H4 (cell line): ENCODE measurements at places on chromosomes 5 and 9. TPM values are rescaled to one million over a fixed set of nuclear protein-coding genes. Genes with fewer than 3 reads are reported as not detected.

Gene GTF3C4
- total RNA-seq = 11.4 and 12.4 TPM in 2 replicates

Gene GABRA6
- total RNA-seq = 0.14 TPM in 1 of 2 replicates, not detected in the other

Gene FAM81B
- 0.23 TPM in 1 of 2 replicates, not detected in the other for total RNA-seq

- no peak for DNase-seq
Observed at GRCh38 chr9:94182532-94182931, 76.6 kb upstream of the ZNF169 start.

- DNase-seq = no peak
Observed at GRCh38 chr5:157212307-157212706, 31.7 kb downstream of the ITK start.

- DNase-seq = no peak
Observed at GRCh38 chr5:142845402-142845921, 75.3 kb downstream of the ARHGAP26 start.

DNA sequence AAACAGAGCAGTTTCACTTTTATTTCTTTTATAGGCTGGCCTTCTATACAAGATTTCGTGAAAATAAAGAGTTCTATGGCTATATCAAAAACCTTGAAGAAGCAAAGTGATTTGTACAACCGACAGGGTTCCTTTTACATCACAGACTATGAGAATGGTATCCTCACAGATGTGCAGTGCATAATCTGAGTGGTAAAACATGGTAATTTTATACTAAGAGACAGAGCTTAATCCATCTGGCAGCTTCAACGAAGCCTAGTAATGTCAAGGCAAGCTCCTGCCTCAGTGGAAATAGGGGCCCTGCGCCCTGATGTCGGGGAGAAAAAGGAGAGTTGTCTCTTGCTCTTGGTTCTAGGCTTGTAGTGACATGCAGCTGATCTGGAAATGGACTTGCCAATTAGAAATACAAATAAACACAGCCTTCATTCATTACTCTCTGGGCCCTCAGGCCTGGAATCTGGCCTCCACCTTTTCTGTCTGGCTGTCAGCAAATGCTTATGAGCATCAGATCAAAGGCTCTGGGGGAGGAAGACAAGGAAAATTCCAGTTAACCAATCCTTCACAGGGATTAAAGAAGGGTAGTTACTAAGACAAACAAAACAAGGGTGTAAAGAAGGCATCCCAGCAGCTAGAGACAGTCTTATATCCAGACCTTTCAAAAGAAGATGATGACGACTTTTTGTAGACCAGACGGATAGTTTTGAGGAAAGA lies 33.6 kb upstream of the TRIM32 start:
- DNase-seq = no peak

Gene RASGRF2
- total RNA-seq = 5.0 and 7.4 TPM in 2 replicates

- no peak for DNase-seq
Observed at GRCh38 chr9:101860920-101861319, 122.5 kb upstream of the GRIN3A start.

DNA sequence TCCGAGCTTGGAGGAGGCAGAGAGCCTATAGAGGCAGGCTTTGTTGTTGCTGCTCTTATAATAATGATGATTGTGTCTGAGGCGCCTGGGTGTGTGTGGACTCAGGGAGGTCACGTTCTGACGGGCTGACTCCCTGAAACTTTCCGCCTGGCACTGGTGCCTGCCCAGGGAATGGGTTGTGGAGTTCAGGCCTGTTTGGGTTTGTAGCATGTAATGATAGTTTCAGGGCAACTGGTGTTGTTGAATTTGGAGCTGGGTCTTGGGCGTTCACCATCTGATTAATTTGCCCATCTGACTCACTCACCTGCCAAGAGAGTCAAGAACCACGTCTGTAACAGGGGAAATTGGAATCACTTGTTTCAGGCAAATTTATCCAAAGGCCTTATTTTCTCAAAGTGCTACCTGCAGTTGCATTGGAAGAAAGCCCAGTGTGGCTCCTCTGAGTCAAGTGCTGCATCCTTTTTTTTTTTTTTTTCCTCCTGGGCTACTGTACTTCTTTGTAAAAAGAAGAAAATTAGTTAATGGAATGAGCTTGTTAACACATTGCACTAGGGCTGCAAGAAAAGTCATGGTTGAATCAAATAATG lies 386.5 kb downstream of the GADD45G start:
- DNase-seq = no peak

Gene CREBRF
- total RNA-seq = 4.4 and 7.2 TPM in 2 replicates

GRCh38 chr9:113476511-113476916 lies 13.0 kb downstream of the RGS3 start:
- no peak for DNase-seq

- no peak for DNase-seq
Observed at GRCh38 chr5:128551476-128551875, 13.4 kb upstream of the FBN2 start.

GRCh38 chr5:98320343-98320742 lies 453.1 kb upstream of the RGMB start:
- no peak for DNase-seq

Gene GMCL2
- not detected in 2 replicates for total RNA-seq

- no peak for DNase-seq
Observed at GRCh38 chr5:63822614-63823013, 139.6 kb downstream of the HTR1A start.

DNA sequence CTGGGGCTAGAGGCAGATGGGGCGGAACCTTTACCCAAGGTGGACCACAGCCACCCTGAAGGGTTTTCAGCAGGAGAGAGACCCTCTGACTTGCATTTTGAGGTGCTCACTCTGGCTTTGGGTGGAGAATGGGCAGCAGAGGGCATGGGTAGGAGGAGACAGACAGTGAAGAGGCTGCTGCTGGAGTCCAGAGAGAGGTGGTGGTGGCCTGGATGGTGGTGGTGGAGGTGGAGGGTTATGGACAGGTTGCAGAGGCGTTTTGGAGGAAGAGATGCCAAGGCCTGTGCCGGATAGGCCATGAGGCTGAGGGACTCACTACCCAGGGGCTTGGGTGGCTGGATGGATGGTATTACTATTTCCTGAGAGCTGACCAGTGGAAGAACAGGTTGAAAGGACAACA lies 46.1 kb upstream of the CDKN2AIPNL start:
- DNase-seq = no peak

- no peak for DNase-seq
Observed at GRCh38 chr9:124693403-124693802, 77.7 kb downstream of the NR6A1 start.

Gene PLAC8L1
- not detected in 2 replicates for total RNA-seq

DNA sequence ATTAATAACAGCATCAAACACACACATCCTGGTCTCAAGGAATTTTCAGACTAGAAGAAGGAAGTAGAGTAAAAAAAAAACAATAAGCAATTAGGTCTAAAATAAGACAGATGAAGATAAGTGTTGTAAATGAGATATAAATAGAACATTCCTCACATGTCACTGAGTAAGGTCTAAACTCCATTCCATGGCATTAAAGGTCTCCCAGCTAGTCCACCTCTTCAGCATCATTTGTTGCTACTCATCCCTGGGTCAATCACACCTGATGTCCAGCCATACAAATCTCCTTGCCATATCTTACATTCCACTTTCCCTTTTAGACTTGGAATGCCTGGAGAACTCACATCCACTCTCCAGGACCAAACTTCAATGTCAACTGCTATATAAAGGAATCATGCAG lies 214.1 kb upstream of the KLF4 start:
- DNase-seq = no peak

GRCh38 chr5:177382423-177383029 lies 1.7 kb upstream of the SLC34A1 start:
- DNase-seq = no peak

Gene ETF1
- total RNA-seq = 163 and 179 TPM in 2 replicates

DNA sequence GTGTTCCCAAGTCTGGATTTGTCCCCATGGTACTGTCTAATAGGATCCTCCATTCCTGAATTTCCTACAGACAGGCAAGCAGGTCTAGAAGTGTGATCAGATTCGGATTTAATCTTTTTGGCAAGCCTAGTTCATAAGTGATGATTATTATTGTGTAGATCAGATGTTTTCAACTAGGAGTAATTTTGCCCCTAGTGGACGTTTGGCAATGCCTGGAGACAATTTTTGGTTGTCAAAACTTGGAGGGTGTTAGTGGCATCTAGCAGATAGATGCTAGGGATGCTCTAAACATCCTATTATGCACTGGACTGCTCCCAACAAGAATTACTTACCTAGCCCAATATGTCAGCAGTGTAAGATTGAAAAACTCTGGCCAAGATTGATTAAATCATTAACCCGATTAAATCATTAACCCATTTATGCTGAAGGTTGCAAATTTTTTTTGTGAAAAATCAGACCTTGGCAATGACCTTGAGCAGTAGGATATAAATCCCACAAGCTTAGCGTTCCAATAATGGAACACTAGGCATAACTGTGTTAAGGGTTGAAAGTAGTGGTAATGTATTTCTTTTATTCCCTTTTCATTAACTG lies 28.2 kb downstream of the TCERG1 start:
- no peak for DNase-seq

- no peak for DNase-seq
Observed at GRCh38 chr5:39355324-39355723, 9.0 kb downstream of the C9 start.

DNA sequence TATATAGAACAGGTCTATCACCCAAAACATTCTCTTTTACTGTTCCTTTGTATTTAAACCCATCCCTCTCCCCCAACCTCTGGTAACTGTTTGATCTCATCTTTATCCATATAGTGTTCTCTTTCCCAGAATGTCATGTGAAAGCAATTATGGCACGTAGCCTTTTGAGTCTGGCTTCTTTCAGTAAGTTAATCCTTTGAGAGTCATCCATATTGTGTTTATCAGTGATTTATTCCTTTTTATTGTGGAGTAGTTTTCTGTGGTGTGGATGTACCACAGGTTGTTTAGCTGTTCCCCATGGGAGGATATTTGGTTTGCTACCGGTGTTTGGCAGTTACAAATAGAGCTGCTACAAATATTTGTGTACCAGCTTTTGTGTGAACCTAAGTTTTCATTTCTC lies 38.0 kb downstream of the HMGXB3 start:
- DNase-seq = no peak

Gene TIMD4
- not detected in 2 replicates for total RNA-seq

- peak; percentile 25 for DNase-seq
Observed at GRCh38 chr5:175444060-175444904, at the start of gene DRD1. Gene DRD1, minus strand, starts transcription at chr5:175444182. Its CDS starts 1,083 bp downstream, at chr5:175443099.

GRCh38 chr9:113600871-113601614 lies 137.5 kb downstream of the RGS3 start:
- DNase-seq = no peak

DNA sequence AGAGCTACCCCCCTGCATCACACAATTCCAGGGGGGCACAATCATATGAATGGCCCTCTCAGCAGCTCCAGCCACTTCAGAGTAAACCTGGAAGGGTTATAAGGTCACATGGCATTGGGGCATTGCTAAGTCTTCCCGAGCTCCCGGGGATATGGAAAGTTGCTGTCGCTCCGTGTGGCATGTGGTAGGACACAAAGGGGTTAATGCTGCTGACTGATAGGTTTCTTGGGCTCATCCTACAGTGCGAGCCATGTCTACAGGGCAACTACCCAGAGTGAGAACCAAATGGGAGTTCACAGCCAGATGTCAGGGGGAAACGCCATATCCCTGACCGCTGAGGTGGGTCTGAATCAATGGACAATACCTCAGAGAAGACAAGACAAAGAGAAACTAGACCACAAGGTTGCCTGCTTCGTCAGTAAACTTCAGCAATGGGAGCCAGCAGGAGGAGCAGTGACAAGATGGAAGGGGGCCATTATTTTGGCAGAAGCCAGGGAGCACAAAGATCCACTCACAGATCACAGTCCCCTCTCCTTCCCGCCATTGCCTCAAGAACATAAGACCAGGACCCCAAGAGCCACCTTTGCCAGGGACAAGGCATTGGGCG lies 52.4 kb upstream of the SHISAL2B start:
- DNase-seq = no peak

DNA sequence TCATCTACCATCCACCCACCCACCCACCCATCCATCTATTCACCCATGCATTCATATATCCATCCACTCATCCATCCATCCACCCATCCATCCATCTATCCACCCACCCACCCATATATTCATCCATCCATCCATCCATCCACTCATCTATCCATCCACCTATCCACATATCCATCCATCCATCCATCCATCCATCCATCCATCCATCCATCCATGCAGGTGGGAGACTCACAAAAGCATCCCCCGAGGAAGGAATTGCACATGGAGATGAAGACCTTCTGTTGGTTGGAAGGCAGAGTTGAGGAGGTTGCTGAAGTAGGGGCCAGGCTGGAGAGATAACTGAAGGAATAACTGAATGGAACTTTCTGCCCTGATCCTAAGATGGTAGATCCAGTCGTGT lies 126.9 kb downstream of the RGS3 start:
- DNase-seq = no peak

DNA sequence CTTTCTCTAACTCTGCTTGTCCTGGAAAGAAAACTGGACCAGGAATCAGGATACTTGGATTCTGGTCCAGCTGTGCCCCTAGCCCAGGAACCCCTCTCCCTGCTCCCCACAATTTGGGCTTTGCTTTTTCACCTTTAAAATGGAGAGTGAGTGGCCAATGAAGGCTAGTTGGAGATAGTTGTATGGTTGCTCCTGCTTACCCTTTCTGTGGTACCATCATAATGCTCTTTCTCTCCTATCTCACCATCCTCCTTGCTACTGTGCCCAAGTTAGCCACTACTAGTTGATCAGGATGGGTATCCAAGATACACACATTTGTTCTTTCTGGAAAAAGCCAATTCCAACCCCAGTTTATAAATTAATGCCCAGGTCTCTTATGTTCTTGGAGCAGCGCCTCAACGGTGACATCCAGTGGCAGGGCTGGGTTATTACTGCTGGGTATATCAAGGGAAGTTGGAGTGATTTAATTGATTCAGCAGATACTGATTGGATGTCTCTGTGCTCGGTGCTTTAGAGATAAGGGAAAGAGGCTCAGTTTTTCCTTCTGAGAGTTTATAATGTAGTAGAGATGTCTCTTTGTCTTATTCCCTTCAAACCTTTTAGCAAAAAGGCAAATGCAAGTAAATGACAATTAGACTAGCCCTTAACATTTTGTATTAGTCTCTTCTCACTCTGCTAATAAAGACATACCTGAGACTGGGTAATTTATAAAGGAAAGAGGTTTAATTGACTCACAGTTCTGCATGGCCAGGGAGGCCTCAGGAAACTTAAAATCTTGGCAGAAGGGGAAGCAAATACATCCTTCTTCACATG lies 38.5 kb downstream of the FAXDC2 start:
- DNase-seq = peak; percentile 40

- no peak for DNase-seq
Observed at GRCh38 chr5:172941067-172941516, 18.1 kb upstream of the RPL26L1 start.

DNA sequence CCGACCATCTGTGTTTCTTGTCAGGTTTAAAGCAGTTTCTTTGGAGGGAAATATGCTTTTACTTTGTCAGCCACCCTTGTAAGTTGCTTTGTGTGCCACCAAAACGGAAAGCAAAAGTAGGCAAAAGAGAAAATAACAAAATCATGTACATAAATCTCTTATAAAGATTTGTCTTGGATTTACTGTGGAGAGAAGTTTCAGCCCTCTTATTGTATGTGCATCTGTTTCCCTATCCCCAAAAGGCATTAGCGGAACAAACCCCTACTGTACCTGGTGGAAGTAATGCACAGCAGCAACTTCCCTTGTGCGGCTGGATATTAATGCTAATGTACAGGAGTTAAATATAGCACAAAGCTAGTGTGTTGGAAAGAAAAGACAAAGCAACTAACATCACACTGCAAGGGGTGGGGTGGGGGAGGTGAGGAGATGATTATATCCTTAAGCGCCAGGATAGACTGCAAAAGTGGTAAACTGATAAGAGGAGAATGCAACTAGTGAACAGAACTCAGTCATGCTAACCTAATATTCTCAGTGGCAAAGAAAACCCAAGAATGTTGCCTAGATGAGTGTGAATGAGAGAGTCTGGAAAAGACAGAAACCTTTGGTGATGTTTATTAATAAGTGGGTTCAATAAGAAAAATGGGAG lies 396.5 kb upstream of the MEF2C start:
- DNase-seq = no peak

Gene CAVIN4
- 0.37 and 0.60 TPM in 2 replicates for total RNA-seq

Gene RETREG1
- total RNA-seq = 1.5 and 3.1 TPM in 2 replicates

Gene C9orf57
- total RNA-seq = 0.31 TPM in 1 of 2 replicates, not detected in the other

Gene SEPTIN8
- 30.3 and 33.7 TPM in 2 replicates for total RNA-seq
